Activated naive CD4-positive, alpha-beta T cell treated with anti-CD3 and anti-CD28 coated beads, Interleukin-2, amount 50 U/mL, for 16 hours (primary cell): ENCODE measurements at places on chromosomes 7 and 10.

- no peak for DNase-seq
Observed at GRCh38 chr7:112459645-112460044, 9.4 kb downstream of the IFRD1 start.

DNA sequence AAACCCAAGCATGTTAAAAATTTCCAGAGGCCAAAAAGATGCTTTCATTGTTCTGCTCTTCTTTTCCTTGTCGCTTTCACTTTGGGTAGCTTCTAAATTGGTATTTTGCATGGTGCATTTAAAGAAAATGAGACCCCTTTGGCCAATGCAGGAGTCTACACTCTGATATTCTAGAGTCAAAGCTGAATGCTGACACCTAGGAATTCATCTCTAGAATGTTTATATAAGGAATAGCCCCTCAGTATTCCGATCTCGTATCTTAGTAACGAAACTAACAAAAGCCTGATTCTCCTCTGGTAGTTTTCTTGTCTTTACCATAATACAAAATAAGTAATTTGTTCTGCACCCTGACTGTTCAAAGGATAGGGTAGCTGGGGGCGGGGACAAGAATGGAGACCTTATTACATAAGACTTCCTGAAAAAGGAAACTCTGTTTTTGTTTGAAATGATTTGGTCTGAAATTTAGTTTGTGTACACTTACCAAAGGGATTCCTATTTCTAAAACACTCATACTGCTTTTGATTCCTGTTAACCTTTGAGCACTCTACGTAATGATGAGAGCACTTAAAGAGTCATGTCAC lies 17.1 kb downstream of the IKZF1 start:
- peak; percentile 63 for DNase-seq

DNA sequence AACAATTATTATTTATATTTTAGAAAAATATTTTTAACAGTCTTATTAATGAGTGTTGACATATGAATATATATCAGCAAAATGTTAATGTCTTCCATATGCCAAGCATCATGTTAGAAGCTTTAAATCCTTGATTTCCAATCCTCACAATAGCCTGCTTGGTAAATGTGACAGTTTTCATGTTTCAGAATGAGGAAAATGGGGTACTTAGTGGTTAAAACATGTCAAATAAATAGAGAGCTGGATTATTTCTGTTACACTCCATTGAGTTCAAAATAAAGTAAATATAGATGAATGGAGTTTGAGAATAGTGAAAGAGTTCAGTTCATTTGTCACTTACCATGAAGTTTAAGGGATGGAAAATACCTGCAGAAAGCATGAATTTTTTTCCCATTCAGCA lies 377.4 kb downstream of the MALRD1 start:
- DNase-seq: no peak

DNA sequence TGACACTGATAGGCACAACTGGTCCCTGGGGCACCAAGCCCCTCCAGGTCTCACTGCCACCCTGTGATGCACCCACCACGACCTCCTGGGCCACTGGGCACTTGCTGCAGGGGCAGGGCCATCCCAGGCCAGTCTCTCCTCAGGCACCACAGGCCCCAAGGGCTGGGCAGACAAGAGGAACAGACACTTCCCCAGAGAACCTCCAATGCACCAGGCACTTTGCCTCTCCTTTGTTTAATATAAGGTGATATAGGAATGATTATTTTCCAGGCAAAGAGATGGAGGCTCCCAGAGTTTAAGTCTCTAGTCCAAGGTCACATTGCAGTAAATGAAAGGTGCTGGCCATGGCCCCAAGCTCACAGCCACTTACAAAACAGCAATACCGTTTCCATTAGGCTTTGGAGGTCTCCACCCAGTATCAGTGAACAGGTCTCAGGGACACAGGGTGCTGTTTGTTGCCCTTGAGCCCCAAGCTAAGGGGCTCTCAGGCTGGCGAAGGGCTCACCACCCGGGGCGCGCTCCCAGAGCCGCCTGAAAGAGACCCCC lies 4.5 kb downstream of the DEPP1 start:
- DNase-seq: no peak

- no peak for DNase-seq
Observed at GRCh38 chr7:134618756-134619530, 27.7 kb upstream of the BPGM start.

- no peak for DNase-seq
Observed at GRCh38 chr10:68752711-68753350, 31.8 kb downstream of the CCAR1 start.

- DNase-seq: no peak
Observed at GRCh38 chr10:9613338-9614075, 1404.2 kb upstream of the CELF2 start.

DNA sequence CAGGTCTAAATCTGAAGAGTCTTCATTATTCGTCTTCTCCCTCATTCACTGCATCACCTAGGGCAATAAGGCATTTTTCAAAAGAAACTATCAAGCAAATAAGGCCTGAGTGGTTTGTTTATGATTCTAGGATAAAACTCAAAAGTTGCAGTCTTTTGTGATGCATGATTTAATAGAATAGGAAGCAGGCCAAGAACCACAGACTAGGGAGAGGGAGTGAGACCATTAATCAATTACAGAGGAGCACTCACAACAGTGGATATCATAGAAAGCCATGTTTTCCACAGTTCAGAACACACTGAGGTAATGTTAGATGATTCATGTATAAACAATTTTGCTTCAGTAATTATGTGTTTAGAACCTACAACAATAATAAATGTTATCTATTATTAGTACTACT lies 87.8 kb upstream of the LRRTM3 start:
- DNase-seq: no peak

- DNase-seq: no peak
Observed at GRCh38 chr7:112172870-112173567, 33.2 kb downstream of the DOCK4 start.

- no peak for DNase-seq
Observed at GRCh38 chr7:50662996-50663395, 97.8 kb upstream of the DDC start.

GRCh38 chr7:135795846-135796570 lies 47.4 kb upstream of the FAM180A start:
- DNase-seq: no peak

DNA sequence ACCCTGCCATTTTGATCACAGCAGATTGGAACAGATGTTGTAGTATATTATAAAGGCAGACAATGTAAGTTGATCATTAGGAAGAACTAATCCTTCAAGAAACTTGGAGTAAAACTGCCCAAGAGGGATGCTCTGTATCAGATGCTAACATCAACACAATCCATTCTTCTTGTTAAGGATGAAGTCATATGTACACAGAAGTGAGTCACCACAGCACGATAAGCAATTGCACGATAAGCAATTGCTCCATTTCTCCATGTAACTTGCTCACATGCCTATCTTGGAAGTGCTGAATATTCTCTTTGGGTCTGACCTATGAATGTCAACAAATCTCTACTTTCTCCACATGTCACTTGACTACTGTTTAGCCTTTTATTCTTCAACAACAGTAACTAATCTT lies 41.5 kb upstream of the DMTF1 start:
- no peak for DNase-seq

- DNase-seq: no peak
Observed at GRCh38 chr7:18828994-18829857, 288.2 kb downstream of the TWIST1 start.

GRCh38 chr7:159104188-159104920 lies 40.3 kb downstream of the VIPR2 start:
- DNase-seq: no peak

GRCh38 chr10:17257466-17258321 lies 29.7 kb downstream of the VIM start:
- DNase-seq: peak; percentile 28

DNA sequence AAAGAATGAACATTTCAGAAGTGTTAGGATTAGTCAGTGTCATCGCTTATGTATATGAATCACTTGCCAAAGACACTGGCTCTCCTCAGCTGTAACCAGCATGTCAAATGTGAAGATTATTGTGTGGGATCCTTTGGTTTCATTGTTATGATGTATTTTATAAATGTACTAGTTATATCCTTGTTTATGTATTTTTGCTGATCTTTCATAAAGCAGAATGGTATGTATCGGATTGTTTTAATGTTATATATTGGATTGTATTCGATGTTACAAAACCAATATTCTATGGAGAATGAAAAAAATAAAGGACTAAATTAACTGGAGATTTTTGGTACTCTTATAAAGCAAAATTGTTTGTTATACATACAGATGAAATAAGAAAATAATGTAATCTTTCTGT lies 49.2 kb downstream of the ACADSB start:
- no peak for DNase-seq

- no peak for DNase-seq
Observed at GRCh38 chr7:11710377-11710776, 121.6 kb downstream of the THSD7A start.

DNA sequence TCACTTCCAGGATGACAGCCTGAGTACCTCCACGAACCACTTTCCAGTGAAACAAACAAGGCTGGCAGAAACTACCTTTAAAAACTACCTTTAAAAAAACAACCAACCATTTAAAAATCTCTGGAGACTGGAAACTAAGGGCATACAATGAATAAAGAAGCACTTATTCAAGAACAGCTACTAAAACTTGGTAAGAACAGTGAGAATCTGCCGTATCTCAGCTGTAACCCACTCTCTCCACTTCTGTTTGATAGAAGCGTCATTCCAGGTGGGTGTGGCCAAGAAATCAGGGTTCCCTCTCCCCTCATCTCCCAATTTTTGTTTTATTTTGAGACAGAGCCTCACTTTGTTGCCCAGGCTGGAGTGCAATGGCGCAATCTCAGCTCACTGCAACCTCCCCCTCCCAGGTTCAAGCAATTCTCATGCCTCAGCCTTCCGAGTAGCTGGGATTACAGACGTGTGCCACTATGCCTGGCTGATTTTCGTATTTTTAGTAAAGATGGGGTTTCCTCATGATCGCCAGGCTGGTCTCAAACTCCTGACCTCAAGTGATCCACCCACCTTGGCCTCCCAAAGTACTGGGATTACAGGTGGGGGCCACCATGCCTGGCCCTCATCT lies 158.8 kb upstream of the CHST15 start:
- DNase-seq: no peak

DNA sequence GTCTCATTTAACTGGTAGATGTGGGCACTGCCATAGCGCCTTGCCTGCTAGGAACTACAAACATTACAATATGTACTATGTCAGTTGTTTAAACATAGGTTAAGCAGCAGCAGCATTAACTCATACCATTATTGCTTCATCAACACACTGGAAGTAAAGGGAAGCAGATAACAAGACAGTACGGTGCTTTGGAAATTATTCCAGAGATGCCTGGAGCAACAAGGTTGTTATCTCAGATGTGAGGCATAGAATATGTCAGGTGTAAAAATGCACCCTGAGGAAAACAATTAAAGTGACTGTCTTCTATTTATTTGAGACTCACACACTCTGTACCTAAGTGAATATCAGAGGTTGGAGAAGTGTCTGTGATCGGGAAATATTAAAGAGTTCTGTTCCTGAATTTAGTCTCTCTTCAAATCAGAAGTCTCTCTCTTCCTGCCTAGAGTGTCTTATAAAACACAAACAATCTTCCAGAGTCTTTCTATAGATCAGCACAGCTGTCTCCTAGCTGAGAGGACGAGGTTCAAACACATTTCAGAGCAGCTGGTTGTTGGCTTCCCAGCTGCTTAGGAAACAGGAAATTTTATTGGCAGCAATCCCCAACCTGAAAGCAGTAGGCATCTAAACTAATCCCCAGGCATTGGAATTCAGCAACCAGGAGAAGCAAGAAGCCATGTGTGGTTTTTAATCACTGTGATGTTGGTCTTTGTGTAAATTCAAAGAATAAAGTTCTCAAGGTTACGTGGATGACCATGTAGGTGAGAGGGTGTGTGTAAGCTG lies 994.4 kb upstream of the LRRTM3 start:
- no peak for DNase-seq

GRCh38 chr10:1367938-1368841 lies 312.0 kb downstream of the WDR37 start:
- DNase-seq: no peak

DNA sequence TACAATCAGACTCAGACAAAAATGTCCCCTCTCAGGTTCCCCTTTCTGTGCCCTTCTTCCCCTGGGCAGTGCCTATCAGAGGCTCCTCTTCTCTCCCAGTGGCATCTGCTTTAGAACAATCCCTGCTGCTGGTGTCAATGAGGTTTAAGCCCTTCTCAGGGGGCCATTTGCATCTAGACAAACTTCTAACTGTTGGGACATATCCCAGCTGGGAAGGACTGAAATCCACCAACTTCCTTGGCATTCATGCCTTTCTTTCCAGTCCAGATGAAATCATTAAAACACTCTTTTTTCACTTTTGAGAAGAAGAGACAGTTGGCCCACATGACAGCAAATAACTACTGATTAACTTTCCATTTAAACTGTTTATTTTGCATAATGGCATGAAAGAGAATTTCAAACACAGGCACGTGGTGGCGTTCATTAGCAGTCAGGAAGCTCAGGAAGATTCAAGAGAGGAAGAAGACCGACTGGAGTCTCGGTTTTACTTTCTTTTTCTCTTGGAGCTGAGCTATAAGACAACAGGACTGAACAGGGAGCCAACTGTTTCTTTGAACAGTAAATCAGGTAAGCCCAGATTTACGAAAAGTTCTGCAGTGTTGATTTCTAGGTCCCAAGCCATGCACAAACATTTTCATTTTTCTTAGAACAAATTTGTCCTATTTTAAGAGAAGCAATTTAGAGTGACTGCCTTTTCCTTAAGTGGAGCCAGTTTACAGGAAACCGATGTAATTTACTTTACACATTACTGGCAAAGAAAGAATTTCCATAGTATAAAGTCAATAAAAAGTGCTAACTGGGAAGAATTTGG lies at the start of gene GIMAP2:
TSS of gene GIMAP2 (plus strand) at position 488 of the 811 bp plus-strand sequence. CDS start 1,354 bp downstream, outside the sequence.
- no peak for DNase-seq

- no peak for DNase-seq
Observed at GRCh38 chr10:6817770-6818169, 237.7 kb upstream of the PRKCQ start.

DNA sequence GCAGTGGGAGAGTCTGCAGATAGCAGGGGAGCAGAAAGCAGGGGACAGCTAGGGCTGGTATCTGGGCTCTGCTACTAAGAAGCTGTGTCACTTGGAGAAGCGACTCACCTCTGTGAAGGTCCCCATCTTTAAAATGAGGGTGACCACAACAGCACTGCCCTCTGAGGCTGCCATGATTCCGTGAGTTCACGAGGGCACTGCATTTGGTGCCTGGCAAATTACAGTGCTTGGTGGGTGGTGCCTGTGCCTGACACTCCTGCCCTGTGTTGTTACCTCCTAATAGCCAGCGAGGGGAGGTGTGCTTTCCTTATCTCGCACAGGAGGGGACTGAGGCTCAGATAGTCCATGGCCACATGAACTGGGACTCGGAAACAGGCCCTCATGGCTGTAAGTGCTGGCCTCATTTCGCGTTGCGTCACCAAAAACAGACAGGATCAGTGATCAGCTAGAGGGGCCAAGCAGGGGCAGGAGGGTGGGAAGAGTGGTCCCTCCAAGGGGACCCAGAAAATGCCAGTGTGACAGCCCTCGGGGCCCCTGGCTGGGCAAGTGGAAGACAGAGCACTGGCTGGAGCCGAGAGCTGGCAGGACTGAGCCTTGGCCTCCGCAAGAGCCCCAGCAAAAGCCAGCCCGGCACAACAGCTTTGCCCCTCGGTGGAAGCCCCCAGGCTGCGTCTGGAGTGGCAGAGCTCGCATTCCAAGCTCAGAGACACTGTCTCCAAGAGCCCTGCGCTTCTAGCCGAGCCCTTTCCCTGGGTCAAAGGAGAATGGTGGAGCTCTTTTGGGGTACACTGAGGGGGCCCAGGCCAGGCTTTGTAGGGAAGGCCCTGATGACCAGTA lies 17.3 kb upstream of the BNIP3 start:
- no peak for DNase-seq

GRCh38 chr10:128095027-128095752 lies 31.0 kb downstream of the MKI67 start:
- no peak for DNase-seq
